ENCODE measurements at places on chromosomes 12 and 14.

- DNase-seq: no peak
Measured at GRCh38 chr12:98559666-98560065, 33.8 kb upstream of the SLC25A3 start.

DNA sequence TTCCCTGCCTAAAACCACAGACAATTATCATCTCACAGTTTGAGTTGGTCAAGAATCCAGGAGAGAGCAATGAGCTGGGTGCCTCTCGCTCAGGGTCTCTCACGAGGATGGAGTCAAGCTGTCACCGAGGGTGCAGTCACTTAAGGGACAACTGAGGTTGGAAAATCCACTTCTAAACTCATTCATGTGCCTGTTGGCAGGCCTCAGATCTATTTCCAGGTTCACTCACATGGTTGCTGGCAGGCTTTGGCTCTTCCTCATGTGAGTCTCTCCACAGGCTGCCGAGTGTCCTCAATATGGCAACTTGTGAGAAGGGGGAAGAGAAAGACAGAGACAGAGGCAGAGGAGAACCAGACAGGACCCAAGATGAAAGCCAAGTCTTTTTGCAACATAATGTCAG lies 10.5 kb upstream of the OR10P1 start:
- DNase-seq: no peak

DNA sequence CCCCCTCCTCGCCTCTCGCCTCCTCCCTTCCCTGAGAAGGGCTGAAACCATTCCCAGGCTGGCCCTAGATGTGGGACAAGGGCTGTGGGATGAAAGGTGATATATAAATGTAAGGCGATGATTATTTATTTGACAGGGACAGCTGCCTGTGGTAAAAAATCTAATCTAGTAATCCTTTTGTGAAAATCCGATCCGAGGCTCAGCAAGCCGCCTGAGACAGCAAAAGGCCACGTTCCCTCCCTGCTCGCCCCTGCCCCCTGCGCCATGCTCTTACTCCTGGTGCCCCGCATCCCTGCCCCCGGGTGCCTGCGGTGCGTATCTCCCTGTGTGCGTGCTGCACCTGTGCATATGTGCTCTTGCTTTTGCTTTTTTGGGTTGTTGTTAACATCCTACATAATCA lies 65.2 kb downstream of the TSPAN9 start:
- no peak for DNase-seq

DNA sequence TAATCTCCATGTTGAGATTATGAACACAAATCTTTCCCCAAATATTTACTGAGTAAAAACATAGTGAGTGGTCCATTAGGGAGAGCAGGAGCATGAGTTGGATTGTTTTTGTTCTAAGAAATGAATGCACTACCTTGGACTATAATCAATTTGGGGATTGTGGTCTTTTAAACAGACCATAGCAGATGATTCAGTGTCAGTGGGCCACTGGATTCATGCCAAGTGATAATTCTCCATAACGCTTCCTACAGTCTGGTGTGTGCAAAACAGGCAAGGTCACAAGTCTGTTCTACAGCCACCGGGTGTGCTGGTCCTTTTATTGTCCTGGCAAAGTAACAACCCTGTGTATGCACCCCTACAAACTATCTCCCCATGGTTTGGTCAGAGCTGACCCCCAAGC lies 266.3 kb downstream of the APAF1 start:
- no peak for DNase-seq

- DNase-seq: no peak
Measured at GRCh38 chr14:53882684-53883083, 73.9 kb downstream of the BMP4 start.

- no peak for DNase-seq
Measured at GRCh38 chr12:16789204-16789790, 183.3 kb upstream of the LMO3 start.
